Upper lobe of right lung (tissue), 1 donor: ENCODE measurements at places on chromosomes 16 and 17. TPM values are rescaled to one million over a fixed set of nuclear protein-coding genes. Genes with fewer than 3 reads are reported as not detected.

DNA sequence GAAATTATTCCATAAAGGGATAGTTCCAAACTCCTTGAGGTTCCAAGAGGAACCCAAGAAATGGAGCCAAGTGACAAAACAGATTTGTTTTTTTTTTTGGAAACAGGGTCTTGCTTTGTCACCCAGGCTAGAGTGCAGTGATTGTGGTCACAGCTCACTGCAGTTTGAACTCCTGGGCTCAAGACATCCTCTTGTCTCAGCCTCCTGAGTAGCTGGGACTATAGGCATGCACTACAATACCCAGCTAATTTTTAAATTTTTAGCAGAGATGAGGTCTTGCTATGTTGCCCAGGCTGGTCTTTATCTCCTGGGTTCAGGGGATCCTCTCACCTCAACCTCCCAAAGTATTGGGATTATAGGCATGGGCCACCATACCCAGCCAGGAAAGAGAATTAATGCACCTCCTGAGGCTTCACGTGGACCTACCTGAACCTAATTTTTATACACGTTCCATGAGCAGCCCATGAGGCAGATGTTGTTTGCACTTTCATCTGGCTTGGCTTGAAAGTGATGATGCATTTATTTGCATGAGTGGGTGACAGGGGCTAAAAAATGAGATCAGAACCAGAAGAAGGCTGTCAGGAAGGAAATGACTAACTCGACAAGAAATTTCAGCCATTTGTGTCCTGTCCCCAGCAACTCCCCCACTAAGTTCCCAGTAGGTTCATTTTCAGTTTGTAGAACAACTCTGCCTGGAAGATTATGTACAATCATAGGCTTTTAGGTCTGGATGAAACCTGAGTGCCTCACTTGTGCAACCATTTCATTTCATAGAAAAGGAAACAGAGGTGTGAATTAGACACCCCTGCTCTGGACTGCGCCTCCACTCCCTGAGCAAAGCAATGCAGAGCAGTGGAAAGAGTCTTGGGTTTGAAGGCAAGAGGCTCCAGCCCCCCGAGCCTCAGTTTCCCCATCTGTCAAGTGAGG lies 10.3 kb upstream of the IRF8 start:
- H3K36me3 ChIP-seq: no peaks in the 10 kb centered on the region
- DNase-seq: no peak
- H3K27ac ChIP-seq: no peak overlapping the region
- peaks cover 22% of the 10 kb centered on the region for H3K27me3 ChIP-seq
- H3K4me3 ChIP-seq: no peak overlapping the region
- H3K4me1 ChIP-seq: peaks cover 11% of the 10 kb centered on the region

DNA sequence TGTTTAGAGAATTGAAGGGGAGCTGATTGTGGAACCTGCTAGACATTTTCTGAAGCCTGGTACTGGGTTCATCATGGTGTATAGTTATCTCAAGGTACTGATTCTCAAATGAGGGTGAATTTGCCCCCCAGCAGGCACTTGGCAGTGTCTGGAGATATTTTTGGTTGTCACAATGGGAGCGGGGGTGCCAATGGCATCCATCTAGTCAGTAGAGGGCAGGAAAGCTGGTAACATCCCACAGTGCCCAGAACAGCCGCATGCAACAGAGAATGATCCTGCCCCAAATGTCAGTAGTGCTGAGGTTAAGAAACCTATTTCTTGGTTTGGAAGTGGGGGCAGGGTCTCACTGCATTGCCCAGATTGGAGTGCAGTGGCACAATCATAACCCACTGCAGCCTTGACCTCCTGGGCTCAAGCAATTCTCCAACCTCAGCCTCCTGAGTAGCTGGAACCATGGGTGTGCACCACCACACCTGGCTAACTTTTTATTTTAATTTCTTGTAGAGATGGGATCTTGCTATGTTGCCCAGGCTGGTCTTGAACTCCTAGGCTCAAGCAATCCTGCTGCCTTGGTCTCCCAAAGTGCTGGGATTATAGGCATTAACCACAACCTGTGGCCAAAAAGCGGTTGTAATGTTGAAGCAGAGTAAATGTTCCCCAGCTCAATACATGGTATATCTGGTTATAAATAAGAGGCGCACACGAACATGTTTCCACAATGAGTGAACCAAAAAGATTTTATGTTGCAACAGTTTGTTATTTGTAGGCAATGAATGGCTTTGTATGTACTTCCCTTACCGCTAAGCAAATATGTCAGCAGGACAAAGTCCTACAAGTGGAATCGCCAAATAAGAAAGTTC lies 46.4 kb upstream of the EEF2KMT start:
- no peak for DNase-seq
- H3K36me3 ChIP-seq: no peaks in the 10 kb centered on the region
- H3K4me1 ChIP-seq: no peaks in the 10 kb centered on the region

HOXB3 gene
- total RNA-seq: 13.3 TPM

GRCh38 chr16:23595246-23595950 lies 718 bp downstream of the NDUFAB1 start:
- H3K27ac ChIP-seq: peak overlapping the region; percentile 89
- DNase-seq: no peak
- H3K36me3 ChIP-seq: peaks cover 31% of the 10 kb centered on the region
- H3K4me1 ChIP-seq: peaks cover 12% of the 10 kb centered on the region
- H3K27me3 ChIP-seq: no peaks in the 10 kb centered on the region
- H3K4me3 ChIP-seq: peak overlapping the region; percentile 97

- peak; percentile 57 for DNase-seq
- no peaks in the 10 kb centered on the region for H3K27me3 ChIP-seq
- H3K27ac ChIP-seq: no peak overlapping the region
- no peak overlapping the region for H3K4me3 ChIP-seq
- H3K4me1 ChIP-seq: peaks cover 13% of the 10 kb centered on the region
These were observed 16.6 kb downstream of the TBC1D16 start for GRCh38 chr17:80018917-80019651.

- H3K27ac ChIP-seq: no peak overlapping the region
- DNase-seq: no peak
- no peaks in the 10 kb centered on the region for H3K36me3 ChIP-seq
- H3K4me1 ChIP-seq: no peaks in the 10 kb centered on the region
- H3K4me3 ChIP-seq: no peak overlapping the region
- H3K27me3 ChIP-seq: no peaks in the 10 kb centered on the region
These were observed 96.8 kb upstream of the NACA2 start for GRCh38 chr17:61687769-61688168.

NAE1 gene
- 41.8 TPM for total RNA-seq

TMEM132E gene
- total RNA-seq: 0.23 TPM

DNA sequence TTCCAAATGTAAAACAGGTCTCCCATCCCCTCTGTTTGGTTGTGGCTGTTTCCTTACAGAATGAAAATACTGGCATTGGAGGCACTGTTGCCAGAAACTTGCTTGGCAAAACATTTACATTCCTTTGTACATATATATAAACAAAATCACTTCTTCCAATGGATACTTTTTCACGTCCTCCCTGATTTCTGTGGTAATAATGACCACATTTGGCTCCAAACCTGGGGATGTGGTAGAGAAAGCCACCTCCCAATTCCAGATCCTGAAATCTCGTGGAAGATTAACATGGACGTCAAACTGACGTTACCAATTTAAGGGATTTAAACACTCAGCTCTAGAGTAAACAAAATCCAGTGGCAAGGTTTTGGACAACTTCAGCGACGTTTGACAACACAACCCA lies 370.8 kb upstream of the ZFHX3 start:
- no peak for DNase-seq
- H3K4me1 ChIP-seq: no peaks in the 10 kb centered on the region

DNA sequence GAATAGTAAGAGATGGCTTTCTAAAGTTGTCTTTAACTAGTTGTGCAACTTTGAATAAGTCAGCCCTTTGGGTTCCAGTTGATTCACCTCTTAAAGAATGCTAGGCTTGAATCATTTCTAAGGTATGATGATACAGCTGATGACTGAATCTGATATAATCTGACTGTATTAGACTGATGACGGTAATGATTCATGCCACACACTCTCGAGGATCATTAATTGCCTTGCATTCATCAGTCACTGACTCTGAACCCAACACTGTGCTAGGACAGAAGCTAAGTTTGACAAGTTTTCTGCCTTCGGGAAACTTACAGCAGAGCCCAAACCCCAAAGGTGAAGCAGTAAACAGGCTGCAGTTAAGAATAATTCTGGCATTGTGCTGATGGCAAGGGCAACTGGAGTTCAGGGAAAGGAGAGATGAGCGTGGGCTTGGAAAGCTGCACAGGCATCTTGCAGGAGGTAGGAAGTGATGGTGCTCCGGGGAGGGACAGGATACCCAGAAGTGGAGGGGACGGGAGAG lies 25.8 kb downstream of the ASIC2 start:
- DNase-seq: no peak
- no peaks in the 10 kb centered on the region for H3K36me3 ChIP-seq
- H3K27ac ChIP-seq: no peak overlapping the region
- H3K4me3 ChIP-seq: no peak overlapping the region

GRCh38 chr17:1808644-1809043 lies 21.1 kb downstream of the SMYD4 start:
- no peak for DNase-seq
- no peaks in the 10 kb centered on the region for H3K27me3 ChIP-seq
- H3K4me1 ChIP-seq: no peaks in the 10 kb centered on the region
- no peak overlapping the region for H3K4me3 ChIP-seq

GRCh38 chr16:17076092-17076754 lies 394.5 kb downstream of the XYLT1 start:
- H3K36me3 ChIP-seq: no peaks in the 10 kb centered on the region
- H3K27me3 ChIP-seq: no peaks in the 10 kb centered on the region
- H3K4me1 ChIP-seq: no peaks in the 10 kb centered on the region
- no peak for DNase-seq
- H3K4me3 ChIP-seq: no peak overlapping the region

IRX5 gene
- total RNA-seq: 23.3 TPM

- H3K36me3 ChIP-seq: no peaks in the 10 kb centered on the region
- H3K4me3 ChIP-seq: no peak overlapping the region
- DNase-seq: no peak
- no peaks in the 10 kb centered on the region for H3K4me1 ChIP-seq
- no peaks in the 10 kb centered on the region for H3K27me3 ChIP-seq
- no peak overlapping the region for H3K27ac ChIP-seq
These were observed 146.4 kb upstream of the CIBAR2 start for GRCh38 chr16:85258629-85259028.

DNA sequence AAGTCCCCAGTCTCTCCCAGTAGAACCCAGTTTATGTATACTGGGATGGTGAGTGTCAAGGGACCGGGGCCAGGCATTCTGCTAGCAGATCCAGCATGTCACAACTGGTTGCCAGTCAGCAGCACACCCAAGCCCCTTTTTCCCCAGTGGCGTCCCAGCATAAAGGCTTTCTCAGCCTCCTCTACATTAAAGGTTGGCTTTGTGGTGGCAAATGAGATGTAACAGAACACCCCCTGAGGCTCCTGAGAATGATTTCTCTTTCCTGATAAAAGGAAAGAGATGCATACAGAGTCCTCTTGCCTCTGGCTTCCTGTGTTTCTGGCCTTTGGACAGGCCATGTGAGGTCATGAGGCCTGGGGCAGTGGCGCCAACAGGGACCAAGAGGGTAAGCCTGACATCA lies 27.9 kb downstream of the IRX6 start:
- H3K36me3 ChIP-seq: no peaks in the 10 kb centered on the region
- H3K4me3 ChIP-seq: no peak overlapping the region
- no peak overlapping the region for H3K27ac ChIP-seq
- H3K27me3 ChIP-seq: no peaks in the 10 kb centered on the region
- H3K4me1 ChIP-seq: no peaks in the 10 kb centered on the region

KRT27 gene
- 0.55 TPM for total RNA-seq

DNA sequence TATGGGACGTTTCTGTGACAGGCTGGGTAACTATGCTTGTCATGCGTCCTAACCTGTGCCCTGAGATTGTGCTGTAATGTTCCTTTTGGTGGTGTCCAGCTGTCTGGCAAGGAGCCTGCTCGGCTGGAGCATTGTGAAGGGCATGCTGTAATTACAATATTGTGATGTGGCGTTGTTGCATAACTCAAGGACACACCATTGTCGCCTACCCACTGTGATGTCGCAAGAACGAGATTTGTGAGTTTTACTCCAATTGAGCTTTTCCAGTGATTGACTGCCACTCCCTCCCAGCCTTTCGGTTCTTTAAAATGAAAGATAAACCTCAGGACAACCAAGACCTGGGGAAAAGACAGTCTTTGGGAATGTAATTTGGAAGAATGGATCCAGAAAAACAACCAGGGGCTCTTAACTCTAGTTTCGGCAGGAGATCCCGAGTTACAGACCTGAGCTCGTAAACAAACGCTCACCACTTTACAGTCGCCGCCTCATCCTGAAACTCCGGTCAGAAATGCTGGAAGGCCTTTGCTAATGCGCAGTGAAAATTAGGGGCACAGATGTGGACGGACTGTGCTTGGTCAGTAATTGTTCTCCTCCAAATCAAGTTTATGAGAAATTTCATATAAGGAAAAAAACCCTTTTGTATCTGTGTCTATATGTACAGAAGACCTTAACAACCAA lies 1.3 kb downstream of the ZNF750 start:
- peak; percentile 91 for DNase-seq
- peak overlapping the region; percentile 80 for H3K27ac ChIP-seq
- H3K4me1 ChIP-seq: peaks cover 20% of the 10 kb centered on the region
- peak overlapping the region; percentile 42 for H3K4me3 ChIP-seq

OR1A1 gene
- total RNA-seq: not detected

DNA sequence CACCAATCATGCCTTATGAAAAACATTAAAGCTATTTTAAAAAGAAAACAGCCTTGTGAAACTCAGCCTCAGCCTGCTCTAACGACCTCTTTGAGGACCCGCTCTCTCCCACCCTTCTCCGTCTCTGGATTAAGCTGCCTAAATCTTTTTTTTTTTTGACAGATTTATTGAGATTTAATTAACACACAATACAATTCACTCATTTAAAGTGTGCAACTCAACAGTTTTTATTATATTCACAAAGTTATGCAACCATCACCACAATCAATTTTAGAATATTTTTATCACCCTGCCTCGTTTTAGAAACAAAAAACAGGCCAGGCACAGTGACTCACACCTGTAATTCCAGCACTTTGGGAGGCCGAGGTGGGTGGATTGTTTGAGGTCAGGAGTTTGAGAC lies 8.4 kb downstream of the CDR2L start:
- H3K4me3 ChIP-seq: no peak overlapping the region
- H3K27ac ChIP-seq: no peak overlapping the region
- H3K4me1 ChIP-seq: no peaks in the 10 kb centered on the region
- H3K27me3 ChIP-seq: no peaks in the 10 kb centered on the region
- no peak for DNase-seq

DNA sequence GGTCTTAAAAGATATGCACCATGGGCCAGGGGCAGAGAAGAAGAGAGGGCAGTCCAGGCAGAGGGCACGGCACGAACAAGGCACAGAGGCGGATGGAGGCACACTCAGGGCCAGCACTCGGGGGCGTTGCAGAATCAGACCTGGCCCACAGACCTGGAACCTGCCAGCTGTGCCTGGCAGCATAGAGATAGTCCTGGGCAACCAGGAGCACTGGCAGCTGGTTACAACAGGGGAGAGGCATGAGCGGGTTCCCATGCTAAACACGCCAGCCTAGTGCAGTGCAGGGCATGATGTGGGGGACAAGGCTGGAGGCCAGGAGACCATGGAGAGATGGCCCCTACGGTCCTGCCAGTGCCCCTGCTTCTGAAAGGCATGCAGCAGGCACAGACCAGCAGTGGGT lies 56.9 kb upstream of the RBFOX3 start:
- H3K36me3 ChIP-seq: no peaks in the 10 kb centered on the region
- no peaks in the 10 kb centered on the region for H3K4me1 ChIP-seq
- peak; percentile 30 for DNase-seq
- H3K4me3 ChIP-seq: no peak overlapping the region
- peaks cover 13% of the 10 kb centered on the region for H3K27me3 ChIP-seq
